ENCODE measurements at places on chromosomes 7 and 10.

DNA sequence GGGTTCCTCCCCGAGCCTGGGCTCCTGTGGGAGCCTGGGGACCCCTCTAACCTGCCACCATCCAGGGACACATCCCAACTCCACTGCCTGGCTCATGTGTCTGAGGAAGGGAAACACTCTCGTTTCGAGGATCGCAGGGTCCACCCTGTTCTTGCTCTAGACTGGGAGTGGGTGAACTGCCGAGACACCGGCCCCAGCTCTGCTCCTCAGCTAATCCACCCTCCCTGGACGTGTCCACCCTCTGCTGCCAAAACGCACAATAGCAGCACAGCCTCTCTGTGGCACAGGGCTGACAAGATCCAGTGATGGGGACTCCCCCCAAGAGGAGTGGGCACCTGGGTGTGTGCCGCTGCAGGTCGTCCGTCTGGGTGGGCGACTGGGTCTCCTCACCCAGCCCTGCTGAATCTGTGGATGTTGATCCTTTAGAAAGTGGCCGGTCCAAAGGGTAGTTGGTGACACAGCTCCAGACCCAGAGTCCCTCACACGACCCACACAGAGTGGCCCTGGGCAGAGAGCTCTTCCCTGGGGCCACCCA, 65.2 kb upstream of the FAM20C start:
- DNase-seq, result no peak

- DNase-seq, result peak; percentile 16
These were observed 15.7 kb downstream of the PPP3CB start for GRCh38 chr10:73480158-73480557.

GRCh38 chr7:2711895-2712675, 24.1 kb downstream of the AMZ1 start:
- no peak for DNase-seq

DNA sequence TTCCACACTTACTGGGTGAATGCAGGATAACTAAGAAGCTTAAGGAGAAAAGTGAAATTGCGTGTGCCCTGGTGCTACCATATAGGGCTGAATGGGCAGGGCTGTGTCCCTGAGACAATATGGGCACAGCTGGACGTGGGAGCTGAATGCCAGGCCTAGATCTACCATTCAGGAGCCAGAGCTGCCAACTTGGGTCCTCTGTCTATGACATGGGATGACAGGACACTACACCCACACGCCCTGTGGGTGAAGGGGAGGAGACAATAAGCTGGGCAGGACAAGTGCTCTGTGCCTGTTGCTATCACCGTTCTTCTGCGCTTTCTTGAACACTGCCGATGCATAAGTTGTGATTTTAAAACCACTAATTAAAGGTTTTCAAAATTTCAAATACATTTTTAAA, 293.9 kb downstream of the TNS3 start:
- no peak for DNase-seq

GRCh38 chr7:30163231-30163894, 28.6 kb downstream of the MTURN start:
- DNase-seq, result no peak

Data from fibroblast of skin of left biceps (primary cell).